Lung (tissue), 17 donors: ENCODE measurements at places on chromosomes 12 and 14. TPM values are rescaled to one million over a fixed set of nuclear protein-coding genes. Genes with fewer than 3 reads are reported as not detected.

DNA sequence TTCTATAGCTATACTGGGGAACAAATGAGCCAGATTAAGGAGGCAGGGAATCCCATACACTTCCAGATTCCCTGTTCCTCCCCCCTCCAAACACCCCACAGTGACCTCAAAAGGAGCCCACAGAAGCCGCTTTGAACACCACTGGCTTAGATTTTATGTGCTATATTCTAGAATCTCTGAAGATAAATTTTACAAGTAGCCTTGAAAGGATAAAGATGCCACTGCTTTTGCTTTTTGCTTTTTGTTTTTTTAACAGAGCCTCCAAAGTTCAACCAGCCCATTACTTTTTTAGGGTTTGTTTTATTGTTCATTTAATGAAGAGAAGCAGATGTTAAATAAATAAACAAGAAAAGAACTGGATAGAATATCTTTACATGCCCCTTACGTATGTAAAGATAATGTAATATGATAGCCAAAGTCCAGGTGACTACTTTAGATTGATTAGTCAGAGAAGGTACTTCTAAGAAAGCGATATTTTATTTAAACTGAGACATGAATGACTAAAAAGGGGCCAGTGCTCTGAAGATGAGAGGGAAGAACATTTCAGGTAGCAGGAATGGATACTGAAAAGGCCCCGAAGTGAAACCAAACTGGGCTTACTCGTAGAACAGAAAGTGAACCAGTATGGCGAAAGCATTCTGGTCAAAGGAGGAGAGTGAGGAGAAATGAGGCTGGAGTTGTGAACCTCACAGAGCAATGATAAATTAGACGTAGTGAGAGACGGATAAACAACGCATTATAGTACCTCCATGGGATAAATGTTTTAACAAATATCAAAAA is 44.6 kb downstream of the DUSP6 start:
- H3K27ac ChIP-seq = no peak overlapping the region
- no peaks in the 10 kb centered on the region for H3K4me1 ChIP-seq
- H3K36me3 ChIP-seq = no peaks in the 10 kb centered on the region
- H3K4me3 ChIP-seq = no peak overlapping the region

DNA sequence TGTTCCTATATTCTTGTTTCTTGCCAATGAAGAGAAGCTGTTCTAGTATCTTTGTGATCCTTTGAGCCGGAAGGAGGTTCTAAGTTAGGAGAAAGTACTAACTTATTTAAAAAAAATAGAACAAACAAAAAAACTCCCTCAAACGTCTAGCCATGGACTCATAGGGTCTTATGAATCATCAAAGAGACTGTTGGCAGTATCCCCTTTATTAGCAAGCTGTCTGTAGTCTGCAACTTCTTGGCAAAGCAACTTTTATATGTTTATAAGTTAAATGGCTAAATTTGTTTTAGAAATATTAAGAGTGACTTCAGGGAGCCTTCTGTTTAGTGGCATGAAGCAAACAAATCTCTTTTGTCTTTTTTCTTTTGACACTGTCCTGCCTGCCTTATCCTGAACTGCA is 291.9 kb downstream of the FUT8 start:
- no peaks in the 10 kb centered on the region for H3K4me1 ChIP-seq
- DNase-seq = no peak
- no peaks in the 10 kb centered on the region for H3K27me3 ChIP-seq
- H3K36me3 ChIP-seq = no peaks in the 10 kb centered on the region
- H3K27ac ChIP-seq = no peak overlapping the region
- H3K4me3 ChIP-seq = no peak overlapping the region

- no peak overlapping the region for H3K27ac ChIP-seq
- H3K36me3 ChIP-seq = no peaks in the 10 kb centered on the region
- no peaks in the 10 kb centered on the region for H3K4me1 ChIP-seq
- no peaks in the 10 kb centered on the region for H3K27me3 ChIP-seq
- no peak overlapping the region for H3K4me3 ChIP-seq
These were observed 14.0 kb downstream of the MMP17 start for GRCh38 chr12:131842169-131842568.

DNA sequence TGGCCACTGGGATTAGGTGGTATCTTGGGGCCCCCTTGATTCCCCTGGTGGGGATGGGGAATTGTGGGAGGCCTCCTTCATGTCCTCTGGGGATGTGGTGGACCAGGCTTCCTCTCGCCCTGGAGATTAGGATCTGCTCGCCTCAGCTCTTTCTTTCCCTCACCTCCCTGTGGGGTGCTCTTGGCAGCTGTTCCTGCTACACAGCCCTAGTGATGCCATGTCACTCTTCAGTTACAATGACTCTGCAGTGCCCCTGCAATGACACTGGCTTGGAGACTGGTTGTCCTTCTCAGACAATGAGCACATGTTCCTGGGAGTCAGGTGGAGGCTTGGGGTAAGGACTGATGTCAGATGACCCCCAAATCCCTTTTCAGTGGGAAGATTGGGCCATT is 83.9 kb downstream of the ADCK1 start:
- H3K4me3 ChIP-seq = no peak overlapping the region
- no peaks in the 10 kb centered on the region for H3K36me3 ChIP-seq
- no peak overlapping the region for H3K27ac ChIP-seq
- H3K4me1 ChIP-seq = peaks cover 5% of the 10 kb centered on the region

GRCh38 chr12:39620659-39621658 is 1.4 kb upstream of the ABCD2 start:
- H3K4me3 ChIP-seq = no peak overlapping the region
- no peaks in the 10 kb centered on the region for H3K4me1 ChIP-seq
- H3K27me3 ChIP-seq = no peaks in the 10 kb centered on the region

Gene TAS2R42
- not detected for total RNA-seq

Gene BRI3BP
- 6.6 TPM for total RNA-seq

Gene EXOC3L4
- 4.0 TPM for total RNA-seq

Gene PLEKHG7
- 4.6 TPM for total RNA-seq

Gene GSC
- total RNA-seq = not detected

Gene CBLN3
- total RNA-seq = 4.9 TPM

Gene TXNRD1
- 166 TPM for total RNA-seq
